ENCODE measurements at places on chromosomes 11 and 22.

DNA sequence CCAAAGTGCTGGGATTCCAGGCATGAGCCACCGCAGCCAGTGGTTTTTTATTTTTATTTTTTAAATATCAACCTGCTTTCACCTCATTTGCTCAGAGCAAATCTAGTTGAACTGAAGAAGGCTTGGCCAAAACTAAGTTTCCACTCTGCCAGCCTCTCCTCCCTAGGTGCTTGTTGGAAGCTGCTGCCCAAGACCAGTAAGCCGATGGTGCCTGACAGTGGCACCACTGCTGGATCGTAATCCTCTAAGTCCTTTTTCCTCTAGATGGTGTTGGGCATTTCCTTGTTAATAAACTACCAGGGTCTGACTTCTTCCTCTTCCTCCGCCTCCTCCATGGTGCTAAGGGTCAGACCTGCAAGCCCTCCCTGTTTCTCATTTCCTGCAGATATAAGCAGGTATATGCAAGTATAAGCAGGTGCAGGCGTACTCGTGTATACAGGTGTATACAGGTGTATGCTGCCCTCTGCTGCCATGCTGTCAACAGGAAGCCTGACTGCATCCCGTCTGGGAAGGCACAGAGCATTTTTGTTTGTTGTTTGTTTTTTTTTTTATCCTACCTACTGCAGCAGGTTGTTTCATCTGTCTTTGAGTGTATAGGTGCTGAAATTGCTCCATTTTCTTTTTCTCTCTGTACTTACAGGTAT is 1.6 kb downstream of the NADSYN1 start:
- no peak for DNase-seq

DNA sequence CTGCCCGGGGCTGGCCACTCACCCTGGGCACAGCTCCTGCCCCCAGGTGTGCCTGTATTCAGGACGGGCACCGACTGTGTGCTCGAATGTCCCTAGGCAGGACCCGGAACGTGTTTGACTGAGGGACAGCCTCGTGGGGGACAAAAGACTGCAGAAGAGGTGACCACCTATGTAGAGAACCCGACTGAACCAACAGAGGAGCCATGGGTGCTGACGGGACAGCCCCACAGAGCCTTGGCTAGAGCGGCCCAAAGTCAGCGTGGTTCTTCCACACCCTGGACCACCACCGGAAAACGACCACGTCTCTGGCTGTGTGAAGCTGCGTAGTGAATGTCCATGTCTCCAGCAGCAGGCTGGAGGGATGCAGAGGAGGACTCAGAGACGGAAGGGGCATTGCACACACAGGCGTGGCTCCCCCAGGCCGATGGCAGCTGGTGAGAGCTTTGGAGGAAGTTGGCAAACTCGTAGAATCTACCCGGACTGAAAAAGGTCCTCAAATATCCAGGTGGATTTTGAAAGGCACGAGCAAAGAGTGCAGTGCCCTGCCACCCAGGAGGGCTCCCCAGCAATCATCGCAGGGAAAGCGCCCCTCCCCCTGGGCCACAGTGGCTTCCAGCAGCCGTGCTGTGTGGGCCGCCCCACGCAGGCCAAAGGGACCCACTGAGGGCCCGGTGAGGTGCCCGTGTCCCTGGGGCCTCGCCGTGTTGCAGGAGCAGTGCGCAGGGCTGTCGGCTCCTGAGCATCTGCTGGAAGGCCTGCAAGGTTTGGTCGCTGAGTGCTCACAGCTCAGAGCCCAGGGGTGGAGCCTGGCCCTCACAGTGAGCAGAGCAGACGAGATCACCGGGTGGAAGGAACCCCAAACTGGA is 17.5 kb upstream of the MUC5B start:
- no peak for DNase-seq

DNA sequence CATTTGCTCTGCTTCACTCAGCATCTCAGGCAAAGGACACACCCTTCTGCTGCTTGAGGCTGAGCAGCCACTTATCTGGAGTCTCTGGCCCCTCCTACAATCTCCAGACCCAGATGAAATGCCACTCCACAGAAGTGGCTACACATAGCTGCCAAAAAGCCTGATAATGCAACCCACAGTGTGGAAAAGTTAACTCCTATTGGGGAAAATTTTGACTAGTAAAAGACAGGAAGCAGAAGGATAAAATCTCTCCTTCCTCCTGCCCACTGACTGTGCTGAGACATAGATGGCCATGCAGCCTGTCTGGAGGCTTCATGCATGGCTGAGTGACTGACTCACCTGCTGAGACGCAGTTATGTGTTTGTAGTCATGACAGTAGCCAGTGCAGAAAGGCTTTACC is 92.3 kb upstream of the TEAD1 start:
- DNase-seq, result no peak

DNA sequence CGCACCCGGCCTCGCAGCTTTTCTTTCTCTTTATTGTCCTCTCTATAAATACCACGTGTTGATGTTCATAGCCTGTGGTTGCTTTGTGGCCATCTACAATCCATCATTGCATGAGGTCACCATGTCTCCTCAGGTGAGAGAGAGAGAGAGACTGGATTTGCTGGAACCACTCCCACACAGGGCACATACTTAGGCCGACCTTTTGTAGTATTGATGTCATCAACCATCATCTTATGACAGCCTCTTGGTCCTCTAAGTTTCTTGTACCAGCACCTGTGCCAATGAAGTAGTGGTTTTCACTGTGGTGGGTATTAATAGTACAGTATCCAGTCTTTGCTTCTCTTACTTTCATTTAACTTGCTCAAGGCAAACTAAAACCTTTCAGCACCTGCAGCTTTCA is 22.8 kb upstream of the P2RY6 start:
- no peak for DNase-seq

DNA sequence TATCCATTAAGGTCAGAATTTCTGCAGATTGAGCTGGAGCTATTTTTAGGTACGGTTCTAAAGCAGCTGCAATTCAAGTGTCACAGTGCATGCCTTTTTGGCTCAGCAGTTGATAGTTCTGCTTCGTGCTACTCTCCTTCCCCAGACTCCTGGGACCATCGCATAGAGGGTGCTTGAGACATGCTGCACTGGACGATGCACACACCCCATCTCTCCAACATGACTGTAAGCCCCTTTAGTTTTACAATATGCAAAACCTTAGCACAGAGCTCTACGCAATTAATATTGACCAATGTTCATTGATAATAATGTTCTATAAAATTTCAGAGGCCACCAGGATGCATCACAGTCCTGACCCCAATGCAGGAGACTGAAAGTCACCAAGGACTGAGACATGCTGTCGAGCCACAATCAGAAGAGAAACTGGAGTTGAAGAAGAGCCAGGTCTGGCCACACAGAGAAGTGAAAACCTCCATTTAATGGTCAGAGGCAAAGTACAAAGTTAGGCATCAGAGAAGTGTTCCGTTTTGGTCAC is 120.9 kb upstream of the ZC3H12C start:
- no peak for DNase-seq

GRCh38 chr11:69200331-69201065 is 44.8 kb downstream of the SMIM38 start:
- DNase-seq, result no peak

GRCh38 chr11:112024178-112024772 is 933 bp upstream of the DLAT start:
- no peak for DNase-seq

GRCh38 chr11:33965032-33965431 is 73.2 kb upstream of the LMO2 start:
- no peak for DNase-seq

DNA sequence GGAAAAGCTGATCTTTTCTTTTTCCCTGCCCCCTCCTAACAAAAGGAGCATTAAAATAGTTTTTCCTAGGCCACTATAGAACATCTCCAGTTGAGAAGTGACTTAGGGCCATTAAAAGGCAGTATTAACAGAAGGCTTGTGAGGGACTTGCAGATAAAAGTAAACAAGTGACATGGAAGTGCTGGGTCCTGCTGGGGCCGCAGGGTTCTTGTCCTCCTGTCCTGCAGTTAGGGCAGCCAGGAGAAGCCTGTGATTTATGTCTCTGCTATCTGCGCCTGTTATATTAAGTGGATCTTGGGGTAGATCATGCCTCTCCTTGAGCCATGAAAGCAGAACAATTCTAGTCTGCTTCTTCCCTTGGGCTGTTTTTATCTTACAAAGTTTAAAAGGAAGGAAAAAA is 271.4 kb upstream of the C11orf87 start:
- DNase-seq, result no peak

DNA sequence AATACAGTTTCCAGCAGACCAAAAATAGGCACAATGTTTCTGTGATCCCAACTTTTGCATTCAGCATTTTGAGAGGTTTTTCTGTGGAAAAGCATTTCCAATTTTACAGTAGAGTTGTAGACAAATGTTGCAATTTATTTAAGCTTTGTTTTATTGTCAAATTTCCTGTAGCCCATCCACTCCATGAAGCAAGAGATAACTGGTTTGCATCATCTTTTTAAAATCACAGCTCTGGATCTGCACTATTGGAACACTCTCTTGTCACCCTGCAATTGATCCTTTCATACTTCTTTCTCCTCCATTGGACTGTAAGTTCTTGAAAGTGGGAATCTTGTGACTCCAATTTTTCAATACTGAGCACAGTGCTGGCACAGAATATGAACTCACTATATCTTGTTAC is 86.0 kb downstream of the MAML2 start:
- no peak for DNase-seq

DNA sequence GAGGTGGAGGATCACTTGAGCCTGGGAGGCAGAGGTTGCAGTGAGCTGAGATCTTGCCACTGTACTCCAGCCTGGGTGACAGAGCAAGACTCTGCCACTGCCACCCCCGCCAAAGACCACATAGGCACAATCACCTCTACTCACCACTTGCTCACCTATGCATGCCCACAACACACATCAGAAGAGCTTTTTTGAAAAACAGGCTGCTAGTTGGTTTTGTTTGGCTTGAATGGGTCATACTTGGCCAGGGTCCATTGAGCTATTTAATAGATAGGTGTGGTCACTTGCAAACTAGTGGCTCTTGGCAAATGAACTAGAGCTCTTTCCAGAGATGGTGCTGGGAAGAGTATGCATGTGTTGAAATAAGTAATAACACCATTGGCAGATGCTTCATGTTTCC is 80.1 kb downstream of the EMSY start:
- no peak for DNase-seq

- DNase-seq, result no peak
Measured at GRCh38 chr22:28052825-28053269, 133.8 kb upstream of the PITPNB start.
